ENCODE measurements at places on chromosomes 16 and 17.

DNA sequence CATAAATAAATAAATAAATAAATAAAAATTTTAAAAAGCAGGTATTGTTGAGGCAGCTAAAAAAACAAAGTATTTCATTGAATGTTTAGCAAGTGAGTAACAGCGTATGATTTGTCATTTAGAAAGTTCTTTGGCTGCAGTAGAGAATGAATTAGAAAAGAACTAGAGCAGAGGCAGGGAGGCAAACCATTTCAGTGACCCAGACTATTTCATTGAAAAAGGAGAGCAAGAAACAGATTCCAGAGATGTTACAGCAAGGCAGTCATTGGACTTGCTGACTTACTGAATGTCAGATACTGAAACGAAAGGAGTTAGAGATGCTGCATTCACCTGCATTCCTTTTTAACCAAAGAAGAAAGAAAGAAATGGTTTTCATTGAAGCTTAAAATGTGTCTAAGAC lies 105.5 kb upstream of the HLF start:
- DNase-seq: no peak

GRCh38 chr17:80025140-80025539 lies 10.5 kb downstream of the TBC1D16 start:
- DNase-seq: no peak

- DNase-seq: no peak
These were observed 84.4 kb upstream of the GPRC5B start for GRCh38 chr16:19968891-19969683.

GRCh38 chr16:86576591-86577313 lies 1.6 kb upstream of the FOXL1 start:
- DNase-seq: no peak

DNA sequence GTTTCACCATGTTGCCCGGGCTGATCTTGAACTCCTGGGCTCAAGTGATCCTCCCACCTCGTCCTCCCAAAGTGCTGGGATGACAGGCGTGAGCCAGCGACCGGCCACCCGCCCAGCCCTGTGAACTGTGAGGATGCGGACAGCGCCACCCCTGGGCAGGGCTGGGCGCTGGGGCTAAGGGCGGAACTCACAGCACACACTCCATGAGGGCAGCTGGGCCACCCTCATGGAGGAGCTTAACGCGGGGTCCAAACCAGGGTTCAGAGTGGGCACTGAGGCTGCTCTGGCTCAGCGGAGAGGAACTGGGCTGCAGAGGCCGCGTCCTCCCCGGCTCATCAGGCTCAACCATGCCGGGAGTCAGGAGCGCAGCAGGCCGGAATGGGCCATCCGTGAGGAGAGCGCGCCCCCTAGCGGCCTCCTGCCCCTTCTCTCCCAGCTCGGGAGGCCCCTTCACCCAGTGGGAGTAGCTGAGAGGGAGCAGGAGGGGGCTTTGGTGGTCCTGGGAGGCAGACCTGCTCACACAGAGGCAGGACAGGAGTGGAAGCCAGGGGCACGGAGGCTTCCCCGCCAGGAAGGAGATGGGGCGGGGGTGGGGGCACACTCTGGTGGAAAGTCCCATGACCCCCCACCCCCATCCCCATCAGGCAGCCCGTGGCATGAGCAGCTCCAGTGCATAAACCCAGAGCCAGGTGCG lies 13.8 kb downstream of the CORO7 start:
- peak; percentile 33 for DNase-seq

GRCh38 chr16:57564571-57565270 lies 22.3 kb downstream of the ADGRG5 start:
- DNase-seq: no peak

GRCh38 chr17:70121126-70121525 lies 46.1 kb downstream of the KCNJ16 start:
- no peak for DNase-seq

DNA sequence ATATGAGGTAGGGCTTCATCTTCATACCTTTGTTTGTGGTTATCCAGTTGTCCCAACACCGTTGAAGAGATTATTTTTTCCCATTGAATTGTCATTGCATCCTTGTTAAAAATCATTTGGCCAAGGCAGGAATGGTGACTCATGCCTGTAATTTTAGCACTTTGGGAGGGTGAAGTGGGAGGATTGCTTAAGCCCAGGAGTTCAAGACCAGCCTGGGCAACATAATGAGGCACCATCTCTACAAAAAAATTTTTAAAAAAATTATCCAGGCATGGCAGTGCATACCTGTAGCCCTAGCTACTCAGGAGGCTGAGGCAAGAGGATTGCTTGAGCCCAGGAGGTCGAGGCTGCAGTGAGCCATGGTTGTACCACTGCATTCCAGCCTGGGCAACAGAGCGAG lies 223.9 kb downstream of the TANC2 start:
- no peak for DNase-seq

- DNase-seq: peak; percentile 41
These were observed 2.8 kb upstream of the UBTF start for GRCh38 chr17:44222112-44222869.

GRCh38 chr16:15608398-15609285 lies 34.3 kb downstream of the MARF1 start:
- DNase-seq: no peak

DNA sequence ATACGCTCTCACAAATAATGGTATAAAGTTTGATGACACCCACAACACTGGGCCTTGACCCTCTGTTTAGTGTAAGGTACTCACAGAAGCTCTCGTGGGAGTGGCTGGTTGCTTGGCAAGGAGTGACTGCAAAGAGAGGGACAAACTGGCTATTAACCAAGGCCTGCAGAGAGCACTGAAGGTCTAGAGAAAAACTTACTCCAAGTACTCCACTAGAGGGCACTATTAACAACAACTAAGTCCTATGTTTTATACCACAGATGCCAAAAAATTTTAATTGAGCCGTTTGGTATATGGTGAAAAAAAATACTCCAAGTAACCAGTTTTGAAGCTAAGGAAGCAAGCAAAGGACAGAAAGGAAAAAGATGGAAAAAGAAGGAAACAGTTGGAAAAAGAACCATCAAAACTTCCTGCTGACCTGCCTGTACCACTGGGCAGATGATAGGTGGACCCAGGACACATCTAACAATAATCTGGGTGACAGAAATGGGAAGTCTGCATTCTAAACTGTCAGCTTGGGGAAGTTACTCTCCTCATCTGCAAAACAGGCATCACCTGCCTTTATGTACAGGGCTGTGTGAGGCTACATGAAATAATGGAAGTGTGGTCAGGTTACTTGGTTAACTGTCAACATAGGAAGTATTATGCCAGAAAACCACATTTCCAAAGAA lies 23.2 kb downstream of the DYNC1LI2 start:
- no peak for DNase-seq

- no peak for DNase-seq
These were observed 12.9 kb downstream of the DRC3 start for GRCh38 chr17:17985555-17985954.

GRCh38 chr17:72411124-72411563 lies 290.3 kb downstream of the SOX9 start:
- no peak for DNase-seq

GRCh38 chr17:19005137-19005773 lies 691 bp upstream of the FAM83G start:
- DNase-seq: no peak

- no peak for DNase-seq
These were observed 730.7 kb upstream of the KIF2B start for GRCh38 chr17:53092072-53092471.

DNA sequence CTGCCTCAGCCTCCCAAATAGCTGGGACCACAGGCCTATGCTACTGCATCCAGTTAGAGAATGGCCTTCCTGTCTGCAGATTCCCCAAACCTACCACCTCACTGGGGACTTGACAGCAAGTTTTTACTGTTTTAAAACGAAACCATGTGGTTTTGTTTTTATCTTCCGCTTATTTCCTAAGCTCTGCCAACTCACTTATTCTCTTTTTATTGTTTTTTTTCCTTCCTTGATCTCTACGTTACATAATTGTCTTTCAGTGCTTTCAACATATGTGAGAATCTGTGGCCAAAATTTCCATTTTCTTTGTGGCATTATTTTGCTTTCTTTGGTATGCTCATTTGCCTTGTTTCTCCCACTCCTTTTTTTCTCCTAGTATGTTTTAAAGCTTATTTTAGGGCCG lies 14.6 kb upstream of the SLC38A7 start:
- no peak for DNase-seq

DNA sequence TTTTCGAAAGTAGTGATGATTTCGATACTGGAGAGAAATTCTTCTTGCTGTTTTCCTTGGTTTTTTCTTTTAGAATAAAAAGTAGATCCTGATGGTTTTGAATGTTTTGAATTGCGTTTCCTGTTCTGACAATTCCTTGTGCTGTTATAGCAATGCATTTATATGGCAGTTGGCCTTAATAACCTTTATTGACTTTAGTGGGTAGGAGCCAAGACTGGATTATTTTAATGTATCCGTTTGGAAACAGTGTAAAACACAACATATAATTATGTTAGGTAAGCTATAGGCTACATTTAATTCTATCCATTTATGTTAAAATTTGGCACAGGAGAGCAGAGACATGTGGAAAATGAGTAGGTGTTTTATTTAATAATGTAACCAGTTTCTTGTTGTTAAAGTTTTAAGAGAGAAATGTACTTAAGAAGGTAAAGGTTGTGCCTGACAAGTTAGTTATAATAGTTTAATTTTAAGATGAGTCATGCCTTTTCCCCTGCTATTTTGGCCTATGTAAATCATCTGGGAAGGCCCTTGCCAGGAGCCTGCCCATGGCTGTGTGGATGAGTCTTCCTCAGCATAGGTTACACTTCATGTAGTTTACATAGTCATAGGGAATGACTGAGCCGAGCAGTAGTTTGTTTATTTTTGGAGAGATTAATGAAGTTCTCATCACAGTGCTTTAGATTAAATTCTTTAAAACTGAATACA lies 189.9 kb downstream of the FTO start:
- no peak for DNase-seq

DNA sequence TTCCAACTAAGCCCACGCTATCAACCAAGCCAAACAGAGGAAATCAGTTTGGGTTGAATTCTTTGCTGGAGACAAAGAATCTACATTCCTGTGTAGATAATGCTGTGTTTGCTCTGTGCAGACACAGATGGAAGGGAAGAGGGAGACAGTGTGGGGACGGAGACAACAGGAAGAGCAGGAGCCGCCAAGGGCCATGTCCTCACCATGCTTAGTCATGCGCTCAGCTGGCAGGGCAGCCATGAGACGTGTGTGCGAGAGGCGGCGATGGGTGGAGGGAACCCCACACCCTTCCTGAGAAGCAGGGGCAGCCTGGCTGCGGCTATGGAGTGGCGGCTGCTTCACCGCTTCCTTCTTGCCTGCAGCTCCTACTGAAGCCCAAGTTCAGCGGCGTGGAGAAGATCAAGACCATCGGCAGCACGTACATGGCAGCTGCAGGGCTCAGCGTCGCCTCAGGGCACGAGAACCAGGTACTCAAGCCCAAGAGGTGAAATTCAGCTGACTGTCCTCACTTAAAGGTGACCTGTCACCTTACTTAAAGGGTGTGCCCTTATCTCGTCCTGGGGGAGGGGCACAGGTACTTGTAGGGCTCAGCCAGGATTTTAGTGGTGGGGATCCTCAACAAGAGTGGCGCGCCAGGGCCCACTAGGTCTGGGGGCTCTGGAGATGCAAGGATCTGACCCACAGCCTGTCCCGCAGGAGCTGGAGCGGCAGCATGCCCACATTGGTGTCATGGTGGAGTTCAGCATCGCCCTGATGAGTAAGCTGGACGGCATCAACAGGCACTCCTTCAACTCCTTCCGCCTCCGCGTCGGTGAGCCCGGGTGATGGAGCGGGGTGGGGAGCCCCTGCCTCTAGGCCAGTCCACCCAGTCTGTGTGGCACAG lies 47.5 kb downstream of the ADCY7 start:
- DNase-seq: peak; percentile 27

DNA sequence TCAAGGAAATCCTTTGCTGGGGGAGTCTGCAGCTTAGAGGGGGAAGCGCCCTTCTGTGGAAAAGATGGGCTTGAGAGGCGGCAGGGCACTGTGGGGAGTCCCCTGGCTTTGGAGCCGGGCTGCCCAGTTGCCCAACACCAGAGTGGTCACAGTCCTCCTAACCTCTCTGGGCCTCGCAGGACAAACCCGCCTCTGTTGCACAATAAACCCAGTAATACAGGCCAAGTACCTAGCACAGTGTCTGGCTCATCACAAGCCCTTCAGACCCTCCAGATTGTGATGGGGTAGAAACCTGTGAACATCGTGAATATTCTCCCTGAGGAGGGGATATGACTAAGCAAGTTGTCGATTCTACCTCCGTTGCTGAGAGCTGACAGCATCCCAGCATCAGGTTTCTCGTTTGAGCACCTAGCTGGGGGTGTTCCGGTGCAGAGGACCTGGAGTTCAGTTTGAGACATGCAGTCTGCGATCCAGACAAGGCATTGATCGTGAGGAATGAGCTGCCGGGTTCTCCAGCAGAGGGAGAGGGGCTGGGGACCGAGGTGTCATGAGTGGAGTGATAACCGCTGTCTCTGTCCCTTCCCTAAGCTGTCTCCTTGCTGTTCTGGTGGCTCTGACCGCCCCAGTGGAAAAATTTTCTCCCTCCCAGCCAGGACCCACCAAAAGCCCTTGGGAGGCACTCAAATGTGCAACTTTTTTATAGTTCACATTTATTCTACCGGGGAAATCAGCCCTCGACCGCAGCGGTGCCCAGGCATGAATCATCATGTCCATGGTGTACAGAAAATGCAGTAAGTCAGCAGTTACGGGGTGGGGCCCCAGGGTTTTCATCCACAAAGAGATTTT lies 161.9 kb downstream of the WSCD1 start:
- no peak for DNase-seq

- no peak for DNase-seq
These were observed 64.1 kb upstream of the CACNG4 start for GRCh38 chr17:66900126-66901010.

- DNase-seq: no peak
These were observed 13.5 kb downstream of the GALNS start for GRCh38 chr16:88843256-88843655.

- peak; percentile 95 for DNase-seq
These were observed at the start of gene ICAM2 for GRCh38 chr17:64020056-64020766. Gene ICAM2, minus strand, starts transcription at chr17:64020633. Its CDS starts 13,942 bp downstream, at chr17:64006691.

GRCh38 chr16:57186872-57187854 lies 1.0 kb downstream of the RSPRY1 start:
- DNase-seq: no peak

- no peak for DNase-seq
These were observed 11.8 kb downstream of the BCAR1 start for GRCh38 chr16:75239542-75240122.

DNA sequence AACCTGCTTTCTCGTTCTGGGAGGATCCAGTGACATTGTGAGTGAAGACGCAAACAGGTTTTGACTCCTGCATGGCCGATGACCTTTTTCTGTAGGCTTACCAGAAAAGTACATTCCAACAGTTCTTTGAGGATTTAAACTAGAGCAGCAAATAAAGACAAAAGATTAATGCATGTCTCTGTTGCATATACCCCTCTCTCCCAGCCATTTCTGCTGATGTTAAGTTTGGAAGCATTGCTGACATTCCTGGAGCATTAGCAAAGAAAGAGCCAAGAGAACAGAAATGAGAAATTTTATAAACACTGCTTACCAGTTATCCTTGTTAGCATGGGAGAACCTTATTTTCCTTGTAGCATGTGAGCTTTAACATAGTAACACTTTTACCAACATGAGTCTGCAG lies 49.3 kb downstream of the SIAH1 start:
- no peak for DNase-seq
